NCI-H2081 (cell line): ENCODE measurements at places on chromosomes 4 and X.

- DNase-seq = no peak
These were observed 74.0 kb upstream of the FAM47B start for GRCh38 chrX:34868633-34869032.

DNA sequence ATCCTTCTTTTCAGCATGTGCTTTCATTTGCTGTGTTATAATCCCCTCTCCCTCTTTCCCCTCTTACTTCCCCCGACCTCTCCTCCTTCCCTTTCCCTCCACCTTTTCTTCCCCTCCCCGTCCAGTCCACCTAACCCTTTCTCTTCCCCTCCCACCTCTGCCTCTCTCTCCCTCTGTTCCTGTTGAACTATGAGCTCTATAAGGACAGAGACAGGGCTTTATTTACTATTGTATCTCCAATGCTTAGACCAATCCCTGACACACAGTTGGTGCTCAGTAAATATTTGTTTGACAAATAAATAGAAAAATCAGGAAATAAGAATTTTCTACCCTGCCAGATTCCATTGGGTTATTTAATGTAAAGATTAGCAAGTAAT is 60.8 kb downstream of the EGF start:
- no peak for DNase-seq

GRCh38 chrX:116114999-116115398 is 55.5 kb upstream of the AGTR2 start:
- no peak for DNase-seq

GRCh38 chrX:154381271-154381670 is 2.2 kb downstream of the EMD start:
- no peak for DNase-seq

DNA sequence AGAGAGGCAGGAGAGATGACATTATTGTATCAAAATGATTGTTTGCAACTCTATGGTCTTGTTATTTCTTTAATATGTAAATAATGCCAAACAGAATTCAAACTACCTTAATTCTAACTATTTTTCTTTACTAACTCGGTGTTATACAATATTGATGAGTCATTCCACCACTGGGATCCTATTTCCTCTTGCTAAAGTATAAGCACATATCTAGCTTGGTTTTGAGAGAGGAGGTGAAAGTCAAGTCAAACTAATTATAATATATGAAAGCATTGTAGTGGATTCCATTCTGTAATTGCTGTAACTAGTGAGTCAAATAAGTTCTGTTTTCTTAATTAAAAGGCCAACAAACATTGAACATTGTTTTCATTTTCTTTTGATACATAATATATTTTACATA is 837.6 kb downstream of the PDHA2 start:
- DNase-seq = no peak

GRCh38 chr4:38387348-38387747 is 276.7 kb upstream of the KLF3 start:
- no peak for DNase-seq

DNA sequence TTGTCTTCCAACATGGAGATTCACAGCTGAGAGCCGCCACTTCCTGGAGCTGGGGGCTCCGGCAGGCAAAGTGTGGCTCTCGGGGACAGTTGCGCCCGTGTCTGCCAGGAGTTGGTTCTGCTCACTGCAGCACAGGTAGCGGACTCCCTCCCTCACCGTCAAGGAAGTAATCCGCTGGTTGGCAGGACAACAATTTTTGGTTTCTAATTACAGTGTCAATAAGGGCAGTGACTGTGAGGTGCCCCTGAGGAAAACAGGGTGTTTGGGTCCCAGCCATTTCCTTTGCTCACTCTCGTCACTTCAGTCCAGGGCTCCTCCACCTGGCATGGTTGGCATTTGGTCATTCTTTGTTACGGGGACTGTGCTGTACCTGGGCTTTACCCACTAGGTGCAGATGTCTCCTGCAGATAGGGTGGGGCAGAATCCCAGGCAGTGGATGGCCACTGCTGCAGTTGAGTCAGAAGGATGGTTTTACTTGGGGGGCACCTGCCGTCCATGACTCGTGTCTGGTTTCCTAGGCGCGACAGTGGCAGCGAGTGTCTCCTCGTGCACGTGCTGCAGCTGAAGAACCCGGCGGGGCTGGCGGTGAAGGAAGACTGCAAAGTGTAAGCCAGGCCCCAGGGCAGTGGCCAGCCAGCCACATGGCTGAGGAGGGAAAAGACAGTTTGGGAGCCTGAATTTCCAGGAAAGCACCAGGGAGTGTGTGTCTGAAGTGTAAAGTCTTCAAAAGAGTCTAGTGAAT is 32.1 kb upstream of the CLCN4 start:
- no peak for DNase-seq

DNA sequence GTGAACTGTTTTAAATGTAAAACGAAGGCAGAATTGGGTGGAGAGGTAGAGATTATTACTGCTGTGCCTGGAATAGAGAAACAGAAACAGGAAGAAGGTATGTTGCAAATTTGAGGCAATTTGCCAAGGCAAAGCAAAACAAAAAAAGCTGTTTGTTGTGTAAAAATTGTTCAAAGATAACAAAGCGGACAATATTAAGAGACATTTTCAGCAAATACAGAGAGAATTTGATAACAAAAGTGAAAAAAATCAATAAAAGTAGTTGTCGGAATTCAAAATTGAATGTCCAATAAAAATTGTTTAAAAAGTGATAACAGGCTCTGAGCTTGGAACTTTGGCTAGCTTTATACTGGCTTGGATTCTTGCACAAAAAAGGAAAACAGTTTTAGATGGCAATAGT is 14.4 kb upstream of the SMS start:
- DNase-seq = no peak

DNA sequence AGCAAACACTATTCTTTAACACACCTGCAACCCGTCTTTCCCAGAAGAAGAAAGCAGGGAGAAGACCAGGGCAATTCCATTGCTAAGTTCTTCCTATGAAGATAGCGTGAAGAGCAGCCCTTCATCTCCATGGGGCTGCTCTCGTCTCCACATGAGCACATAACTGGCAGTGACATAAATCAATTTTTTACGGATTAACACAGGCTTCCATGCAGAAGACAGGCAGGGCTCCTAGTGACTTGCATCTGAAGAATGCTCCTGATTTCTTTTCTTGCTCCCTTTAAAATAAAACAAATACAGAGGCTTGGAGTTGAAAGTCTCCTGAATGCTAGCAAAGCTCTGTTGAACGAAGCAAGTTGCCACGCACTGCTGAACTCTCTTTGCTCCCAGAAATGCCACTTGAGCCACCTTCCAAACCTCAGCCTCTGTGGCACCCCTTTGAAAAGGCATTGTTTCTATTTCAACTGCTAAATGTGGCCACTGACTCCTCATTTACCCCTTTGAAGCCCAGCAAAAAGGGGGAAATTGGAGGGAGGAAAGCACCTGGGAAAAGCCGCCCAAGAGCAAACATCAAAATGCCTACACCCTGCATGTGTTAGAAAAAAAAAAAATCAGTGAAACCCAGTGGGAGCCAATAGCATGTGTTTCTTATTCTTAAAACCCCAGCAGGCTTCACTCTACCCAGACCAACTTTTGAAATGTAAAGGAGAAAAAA is 383.7 kb downstream of the IDS start:
- DNase-seq = no peak

DNA sequence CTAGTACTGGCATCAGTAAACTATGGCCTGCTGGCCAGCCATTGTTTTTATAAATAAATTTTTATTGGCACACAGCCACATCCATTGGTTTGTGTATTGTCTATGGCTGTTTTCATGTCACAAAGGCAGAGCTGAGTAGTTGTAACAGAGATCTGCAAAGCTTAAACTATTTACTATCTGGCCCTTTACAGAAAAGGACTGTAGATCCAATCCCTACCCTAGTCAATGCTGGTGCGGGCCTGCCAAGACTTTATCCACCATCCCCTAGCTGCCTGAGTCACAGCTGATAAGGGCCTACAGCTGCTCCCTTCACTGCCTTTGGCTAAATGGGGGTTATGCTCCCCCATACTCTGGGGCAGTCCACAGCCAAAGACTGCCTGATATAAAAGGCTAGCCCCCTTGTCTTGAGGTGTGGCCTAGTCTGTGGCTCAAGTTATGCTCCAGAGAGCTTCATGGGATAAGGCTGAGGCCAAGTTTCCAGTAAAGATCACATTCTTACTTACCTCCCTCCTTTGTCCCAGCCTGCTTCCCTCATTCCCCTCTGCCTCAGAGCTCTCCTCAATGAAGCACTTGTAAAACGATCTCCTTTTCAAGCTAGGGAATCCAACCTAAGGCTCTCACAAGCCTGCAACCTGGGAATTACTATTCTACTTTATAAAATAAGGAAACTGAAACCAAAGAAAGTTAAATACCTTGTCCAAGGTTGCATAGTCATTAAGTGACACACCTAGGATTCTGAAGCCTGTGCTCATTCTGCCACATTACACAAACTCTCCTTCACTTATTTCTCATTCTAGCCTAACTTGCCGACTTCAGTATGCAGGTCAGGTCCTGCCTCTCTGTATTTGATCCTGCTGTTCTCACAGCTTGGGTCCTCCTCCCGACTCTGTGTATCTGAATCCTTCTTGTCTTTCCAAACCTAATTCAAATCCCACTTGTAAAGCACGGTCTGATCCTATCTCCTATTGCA is 20.7 kb downstream of the ACE2 start:
- DNase-seq = no peak

- DNase-seq = no peak
These were observed 200.0 kb upstream of the NPY2R start for GRCh38 chr4:155008389-155008788.

- peak; percentile 22 for DNase-seq
These were observed 476 bp upstream of the GDI1 start for GRCh38 chrX:154436374-154436982.

DNA sequence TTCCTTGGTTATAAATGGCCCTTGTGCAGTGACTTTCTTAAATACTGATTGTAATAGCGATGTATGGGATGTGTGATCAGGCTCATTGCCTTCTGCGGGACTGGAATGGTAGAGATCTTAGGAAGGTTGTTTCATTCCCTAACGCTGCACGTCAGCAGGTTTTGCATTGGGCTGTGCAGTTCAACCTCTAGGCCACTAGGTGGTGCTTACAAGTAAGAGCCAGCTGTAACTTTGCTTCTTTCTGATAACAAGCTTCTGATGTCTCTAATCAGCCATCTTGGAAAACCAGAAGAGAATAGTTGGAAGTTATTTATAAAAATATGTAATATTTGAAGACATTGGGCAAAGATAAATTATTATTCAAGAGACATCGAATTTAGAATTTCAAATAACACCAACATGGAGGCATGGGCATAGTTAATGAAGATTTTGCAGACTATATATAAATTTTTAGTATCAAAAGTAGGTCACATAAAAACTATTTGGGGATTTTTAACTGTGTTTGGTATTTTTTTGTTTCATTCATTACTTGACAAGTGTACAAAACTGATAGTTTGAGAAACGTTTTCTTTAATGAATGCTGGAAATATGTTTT is 339.7 kb upstream of the PCDH7 start:
- peak; percentile 60 for DNase-seq

GRCh38 chr4:185743722-185744487 is 68.1 kb downstream of the SORBS2 start:
- no peak for DNase-seq

- no peak for DNase-seq
These were observed 162.4 kb upstream of the GYPA start for GRCh38 chr4:144302704-144303536.

GRCh38 chr4:71241501-71242288 is 97.1 kb upstream of the SLC4A4 start:
- no peak for DNase-seq

GRCh38 chr4:6851962-6852361 is 57.7 kb upstream of the TBC1D14 start:
- DNase-seq = no peak

GRCh38 chrX:1750267-1750666 is 135.4 kb downstream of the ASMT start:
- DNase-seq = no peak

DNA sequence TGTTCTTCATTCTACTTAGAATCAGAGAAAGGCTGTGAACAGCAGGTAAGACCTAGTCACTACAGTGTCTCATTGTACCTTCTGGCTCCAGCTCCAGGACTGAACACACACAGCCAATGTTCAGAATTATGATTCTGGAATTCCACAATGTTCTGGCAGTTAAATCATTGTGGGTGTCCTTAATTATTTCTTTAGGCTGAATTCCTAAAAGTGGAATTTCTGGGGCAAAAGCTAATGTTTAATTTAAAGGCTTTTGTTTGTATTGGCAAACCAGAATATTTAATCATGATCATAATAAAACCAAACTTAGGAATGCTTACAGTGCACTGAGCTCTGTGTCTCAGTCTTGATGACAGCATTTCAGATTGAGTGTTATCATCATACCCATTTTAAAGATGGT is 67.0 kb upstream of the FAT1 start:
- no peak for DNase-seq

DNA sequence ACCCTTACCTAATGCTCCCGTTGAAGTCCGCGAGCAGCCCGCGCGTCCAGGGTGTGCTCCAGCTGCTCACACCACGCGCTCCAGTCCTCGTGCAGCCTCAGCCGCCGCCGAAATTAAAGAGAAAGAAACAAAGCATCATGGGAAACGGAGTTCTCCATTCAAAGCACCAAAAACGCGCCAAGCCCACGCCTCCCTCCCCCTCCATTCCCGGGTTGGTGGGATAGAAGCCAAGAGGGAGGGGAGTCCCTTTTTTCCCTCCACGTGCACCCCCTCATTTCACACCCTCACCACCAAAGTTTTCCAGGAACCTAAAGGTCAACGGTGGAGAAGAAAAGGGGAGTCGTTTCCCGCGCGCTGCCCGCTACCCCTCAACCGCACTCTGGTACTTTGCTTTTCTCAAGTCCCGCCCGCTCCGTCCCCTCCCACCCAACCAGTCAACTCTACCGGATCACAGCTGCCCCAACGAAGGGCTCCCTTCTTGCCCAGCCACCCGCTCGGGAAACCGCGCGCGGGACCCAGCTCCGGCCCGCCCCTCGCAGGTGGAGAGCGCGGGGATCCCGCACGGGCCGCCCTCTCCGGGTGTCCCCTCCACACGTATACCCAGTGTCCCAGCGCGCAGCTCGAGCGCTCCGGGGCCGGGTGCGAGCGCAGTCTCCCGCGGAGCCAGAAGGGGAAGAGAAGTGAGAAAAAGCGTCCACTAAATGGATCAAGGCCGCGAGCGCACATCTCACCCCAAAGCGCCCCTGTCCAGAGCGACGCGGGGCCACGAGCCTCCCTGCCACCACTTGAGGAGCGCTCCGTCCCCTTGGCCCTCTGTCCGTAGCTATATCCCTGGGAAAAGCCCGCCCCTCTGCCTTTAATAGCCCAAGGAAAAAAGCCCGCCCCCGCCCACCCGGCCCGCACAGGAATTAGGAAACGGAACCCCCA is 65.1 kb upstream of the CCDC160 start:
- no peak for DNase-seq

DNA sequence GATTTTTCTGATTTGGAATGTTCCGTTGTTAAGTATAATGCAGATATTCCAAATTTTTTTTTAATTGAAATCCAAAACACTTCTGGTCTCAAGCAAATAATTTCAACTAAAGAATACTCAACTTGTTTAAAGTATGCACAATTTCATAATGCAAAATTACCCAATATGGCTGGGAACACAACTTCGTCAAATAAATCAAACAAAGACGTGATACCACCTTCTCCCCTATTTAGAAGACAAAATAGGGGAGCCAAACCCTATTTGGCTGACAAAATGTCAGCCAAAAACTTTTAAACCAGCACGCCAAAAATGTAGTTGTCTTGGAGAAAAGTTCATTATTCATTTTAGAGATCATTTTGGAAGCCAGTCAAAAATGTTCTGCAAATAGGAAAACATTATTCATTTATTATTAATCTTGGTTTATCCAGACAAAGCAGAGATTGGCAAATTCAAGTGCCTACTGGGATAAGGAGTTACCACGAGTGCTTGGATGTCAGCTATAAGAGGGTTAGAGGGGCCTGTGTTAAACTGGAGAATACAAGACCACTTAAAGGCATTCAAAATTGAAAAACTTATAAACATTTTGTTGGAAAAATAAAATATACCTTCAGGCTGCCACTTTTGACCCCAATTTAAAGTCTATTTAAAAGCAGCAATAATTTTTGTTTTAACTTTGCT is 3.3 kb upstream of the TKTL2 start:
- no peak for DNase-seq
